Naive thymus-derived CD8-positive, alpha-beta T cell (primary cell): ENCODE measurements at places on chromosomes 2 and 18.
A peak's percentile ranks its signal among the peaks of the same experiment; 100 is the strongest.

DNA sequence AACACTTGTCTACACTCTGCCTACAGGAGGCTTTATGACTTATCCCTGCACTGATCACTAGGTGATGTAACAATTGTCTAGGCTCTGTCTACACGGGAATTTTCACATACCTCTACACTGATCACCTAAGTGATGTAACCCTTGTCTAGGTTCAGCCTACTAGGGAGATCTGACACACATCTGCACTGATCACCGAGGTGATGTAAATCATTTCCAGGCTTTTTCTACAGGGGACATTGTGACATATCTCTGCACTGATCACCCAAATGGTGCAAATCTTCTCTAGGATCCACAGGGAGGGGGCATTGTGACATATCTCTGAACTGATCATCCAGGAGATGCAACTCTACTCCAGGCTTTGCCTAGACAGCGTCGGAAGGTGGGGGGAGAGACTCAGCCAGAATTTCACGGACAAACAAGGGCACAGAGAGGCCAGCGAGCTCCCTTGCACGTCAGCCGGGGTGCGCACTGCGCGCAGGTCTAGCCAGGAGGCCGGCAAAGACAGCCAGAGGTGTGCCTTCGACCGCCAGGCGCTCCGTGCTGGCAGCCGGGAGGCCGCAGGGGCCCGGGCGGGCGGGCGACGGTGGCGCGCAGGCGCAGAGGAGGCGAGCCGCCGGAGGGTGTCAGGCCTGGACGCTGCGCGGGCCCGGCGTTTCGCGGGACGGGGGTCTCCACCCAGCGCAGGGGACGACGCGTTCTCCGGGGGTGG is 46.9 kb upstream of the USP14 start:
- peak; percentile 68 for DNase-seq

DNA sequence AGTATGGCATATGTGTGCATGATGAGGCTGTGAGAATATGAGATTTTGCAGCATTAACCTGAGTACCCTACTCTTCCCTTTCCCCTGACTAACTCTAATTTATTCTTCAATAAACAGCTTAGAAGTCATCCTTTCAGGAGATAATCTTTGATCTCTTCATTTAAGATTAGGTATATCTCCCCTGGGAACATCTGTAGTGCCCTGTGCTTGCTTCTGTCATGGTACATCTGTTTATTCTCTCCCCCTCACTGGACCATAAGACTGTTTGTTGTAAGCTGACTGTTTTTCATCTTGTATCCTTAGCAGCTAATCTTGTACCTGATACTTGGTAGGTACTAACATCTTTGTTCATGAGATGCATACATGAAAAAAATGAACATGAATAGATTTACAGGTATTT is 83.1 kb downstream of the MBD5 start:
- DNase-seq, result no peak

GRCh38 chr2:217282531-217282930 is 422.7 kb upstream of the TNP1 start:
- no peak for DNase-seq

DNA sequence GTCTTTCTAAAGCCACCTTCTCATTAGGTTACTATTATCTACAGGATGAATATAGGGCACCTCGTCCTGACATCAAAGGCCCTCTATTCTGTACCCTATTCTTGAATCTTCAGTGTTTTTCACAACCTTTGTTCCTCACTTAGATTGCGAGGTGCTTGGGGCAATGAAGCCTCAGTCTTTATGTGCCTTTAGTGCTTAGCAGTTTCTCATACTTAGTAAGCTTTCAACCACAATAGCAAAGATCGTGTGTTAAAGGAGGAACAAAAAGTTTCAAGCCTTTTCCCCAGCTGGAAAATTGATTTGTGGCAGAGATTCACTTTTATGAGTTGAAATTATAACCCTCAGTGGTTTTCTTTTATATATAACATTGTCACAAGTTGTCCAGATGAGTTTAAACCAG is 226.9 kb downstream of the MYO3B start:
- no peak for DNase-seq

- no peak for DNase-seq
Measured at GRCh38 chr2:240565333-240566202, 2.7 kb upstream of the RNPEPL1 start.

- DNase-seq, result no peak
Measured at GRCh38 chr2:122136056-122136455, 380.6 kb downstream of the TSN start.

GRCh38 chr2:195652911-195653310 is 4.1 kb upstream of the SLC39A10 start:
- DNase-seq, result no peak

DNA sequence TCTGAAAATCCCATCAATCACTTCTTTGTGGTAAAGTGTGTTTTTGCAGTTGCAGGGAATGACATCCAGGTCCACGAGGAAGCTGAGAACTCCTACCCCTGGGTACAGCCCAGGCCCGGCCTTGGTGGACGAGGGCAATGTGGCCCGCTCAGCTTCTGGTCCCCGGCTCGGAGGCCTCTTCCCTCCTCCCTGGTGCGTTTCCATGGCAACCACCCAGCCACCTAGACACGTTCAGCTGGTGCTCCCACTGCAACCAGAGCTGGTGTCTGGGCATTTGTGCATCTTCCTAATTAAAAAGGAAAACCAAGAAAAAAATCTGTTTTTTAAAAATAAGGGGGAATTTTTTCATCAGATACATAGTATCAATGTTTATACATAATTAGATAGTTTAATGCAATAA is 603.6 kb upstream of the SALL3 start:
- no peak for DNase-seq

DNA sequence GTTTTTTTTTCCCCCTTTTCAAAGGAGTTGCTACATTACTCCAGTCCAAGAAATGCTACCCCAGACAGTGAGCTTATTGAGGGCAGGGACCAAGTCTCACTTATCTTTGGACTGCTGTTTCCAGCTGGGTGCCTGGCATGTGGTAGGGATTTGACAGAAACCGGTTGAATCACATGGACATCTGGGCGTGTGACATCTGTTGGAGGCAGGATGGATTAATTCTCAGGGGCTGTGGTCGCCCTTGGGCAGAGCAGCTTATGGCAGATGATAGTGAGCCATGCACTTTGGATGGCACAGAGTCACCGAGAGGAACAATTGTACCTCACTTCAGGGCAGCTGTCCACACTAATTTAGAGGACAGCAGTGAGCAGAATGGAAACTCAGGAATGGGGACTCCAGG is 254.6 kb upstream of the ID2 start:
- DNase-seq, result no peak

- no peak for DNase-seq
Measured at GRCh38 chr2:47620770-47621437, 162.0 kb upstream of the MSH6 start.
